ENCODE measurements at places on chromosomes 6 and 20. TPM values are rescaled to one million over a fixed set of nuclear protein-coding genes. Genes with fewer than 3 reads are reported as not detected.

- DNase-seq: peak; percentile 15
These were observed 46.7 kb downstream of the MARCKS start for GRCh38 chr6:113903666-113904330.

GRCh38 chr20:38337561-38338140, 8.6 kb upstream of the LBP start:
- peak; percentile 44 for DNase-seq

GRCh38 chr6:31381666-31382065, 21.7 kb upstream of the MICA start:
- no peak for DNase-seq

- DNase-seq: no peak
These were observed 73.9 kb upstream of the DUSP22 start for GRCh38 chr6:218153-219018.

Gene NOX3
- total RNA-seq: not detected

Gene SNRNP48
- 18.5 TPM for total RNA-seq
